ENCODE measurements at places on chromosomes 5 and 9. TPM values are rescaled to one million over a fixed set of nuclear protein-coding genes. Genes with fewer than 3 reads are reported as not detected.

DNA sequence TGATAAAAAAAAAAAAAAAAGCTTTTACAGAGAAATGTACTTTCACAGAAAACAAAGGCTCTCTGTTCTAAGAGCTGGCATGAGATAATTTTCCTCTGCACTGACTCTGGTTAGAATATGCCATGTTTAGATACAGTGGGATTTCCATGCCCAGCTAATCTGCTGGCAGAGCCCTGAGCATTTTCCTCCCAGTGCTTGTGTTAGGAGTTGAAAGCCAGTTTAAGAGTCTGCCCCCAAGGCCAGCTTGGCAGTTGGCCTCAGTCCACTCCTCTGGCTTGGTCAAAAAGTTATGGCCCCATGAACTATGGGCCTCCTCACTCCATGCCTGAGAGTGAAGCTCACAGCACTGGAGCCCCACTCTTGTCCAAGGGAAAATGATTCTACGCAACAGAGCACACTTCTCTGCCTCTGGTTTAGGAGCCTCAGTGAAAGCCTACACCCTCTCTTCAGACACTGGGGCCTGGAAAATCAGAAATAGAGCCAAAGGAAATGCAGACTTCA is 21.9 kb downstream of the MOCS2 start:
- H3K4me1 ChIP-seq = no peaks in the 10 kb centered on the region
- no peaks in the 10 kb centered on the region for H3K36me3 ChIP-seq
- no peak overlapping the region for H3K4me3 ChIP-seq
- H3K27me3 ChIP-seq = no peaks in the 10 kb centered on the region
- no peak for DNase-seq
- H3K27ac ChIP-seq = no peak overlapping the region

Gene RNF44
- 56.4 TPM for total RNA-seq

Gene PCDHA10
- total RNA-seq = 2.1 TPM

Gene HRCT1
- total RNA-seq = 3.2 TPM

GRCh38 chr5:138732933-138733332 is 20.3 kb upstream of the CTNNA1 start:
- no peak for DNase-seq
- no peak overlapping the region for H3K4me3 ChIP-seq
- H3K27me3 ChIP-seq = no peaks in the 10 kb centered on the region
- H3K4me1 ChIP-seq = no peaks in the 10 kb centered on the region
- no peak overlapping the region for H3K27ac ChIP-seq

DNA sequence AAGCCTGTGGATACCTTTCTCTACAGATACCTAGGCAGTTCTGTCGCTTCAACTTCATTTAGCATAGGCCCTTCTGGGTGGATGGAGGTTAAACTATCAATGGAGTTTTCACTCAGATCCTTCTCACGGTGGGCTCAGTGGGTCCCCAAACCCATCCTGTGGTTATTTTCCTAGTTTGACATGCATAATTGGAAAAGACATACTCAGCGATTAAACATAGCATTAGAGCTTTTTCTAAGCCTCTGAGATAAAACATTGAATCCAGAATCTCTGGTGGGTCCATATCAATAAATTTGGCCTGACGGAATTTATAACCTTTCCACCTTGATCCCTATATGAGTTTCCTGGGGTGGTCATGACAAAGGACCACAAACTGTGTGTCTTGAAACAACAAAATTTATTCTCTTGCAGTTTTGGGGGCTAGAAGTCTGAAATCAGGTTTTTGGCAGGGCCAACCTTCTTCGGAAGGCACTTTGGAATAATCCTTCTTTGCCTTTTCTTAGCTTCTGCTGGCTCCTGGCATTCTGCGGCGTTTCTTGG is 1.7 kb upstream of the OTULIN start:
- no peaks in the 10 kb centered on the region for H3K36me3 ChIP-seq
- H3K27me3 ChIP-seq = no peaks in the 10 kb centered on the region

GRCh38 chr5:69043655-69043996 is 50.2 kb upstream of the SLC30A5 start:
- H3K27me3 ChIP-seq = no peaks in the 10 kb centered on the region
- peak overlapping the region; percentile 78 for H3K27ac ChIP-seq
- H3K36me3 ChIP-seq = no peaks in the 10 kb centered on the region
- no peaks in the 10 kb centered on the region for H3K4me1 ChIP-seq
- H3K4me3 ChIP-seq = no peak overlapping the region

- no peaks in the 10 kb centered on the region for H3K4me1 ChIP-seq
- no peak overlapping the region for H3K27ac ChIP-seq
- H3K4me3 ChIP-seq = no peak overlapping the region
- no peaks in the 10 kb centered on the region for H3K27me3 ChIP-seq
Observed at GRCh38 chr9:134484479-134484878, 157.1 kb upstream of the COL5A1 start.

Gene CARD9
- total RNA-seq = 16.7 TPM

- H3K27ac ChIP-seq = no peak overlapping the region
- no peak overlapping the region for H3K4me3 ChIP-seq
- no peaks in the 10 kb centered on the region for H3K36me3 ChIP-seq
- H3K4me1 ChIP-seq = no peaks in the 10 kb centered on the region
- no peaks in the 10 kb centered on the region for H3K27me3 ChIP-seq
Observed at GRCh38 chr9:125604196-125604595, 102.8 kb downstream of the MAPKAP1 start.

- H3K27ac ChIP-seq = no peak overlapping the region
- no peaks in the 10 kb centered on the region for H3K36me3 ChIP-seq
- no peaks in the 10 kb centered on the region for H3K4me1 ChIP-seq
- no peak for DNase-seq
- no peak overlapping the region for H3K4me3 ChIP-seq
Observed at GRCh38 chr5:78753093-78753531, 104.5 kb upstream of the LHFPL2 start.

Gene PTPN3
- total RNA-seq = 10.2 TPM

- DNase-seq = no peak
- H3K4me3 ChIP-seq = no peak overlapping the region
- H3K36me3 ChIP-seq = no peaks in the 10 kb centered on the region
Observed at GRCh38 chr5:91645347-91645746, 262.2 kb upstream of the ARRDC3 start.

All from upper lobe of left lung (tissue), 6 donors.